Stimulated activated naive CD8-positive, alpha-beta T cell treated with anti-CD3 and anti-CD28 coated beads, Interleukin-15, amount 100 ng/mL, for 72 hours (primary cell): ENCODE measurements at places on chromosomes 3 and 15.

DNA sequence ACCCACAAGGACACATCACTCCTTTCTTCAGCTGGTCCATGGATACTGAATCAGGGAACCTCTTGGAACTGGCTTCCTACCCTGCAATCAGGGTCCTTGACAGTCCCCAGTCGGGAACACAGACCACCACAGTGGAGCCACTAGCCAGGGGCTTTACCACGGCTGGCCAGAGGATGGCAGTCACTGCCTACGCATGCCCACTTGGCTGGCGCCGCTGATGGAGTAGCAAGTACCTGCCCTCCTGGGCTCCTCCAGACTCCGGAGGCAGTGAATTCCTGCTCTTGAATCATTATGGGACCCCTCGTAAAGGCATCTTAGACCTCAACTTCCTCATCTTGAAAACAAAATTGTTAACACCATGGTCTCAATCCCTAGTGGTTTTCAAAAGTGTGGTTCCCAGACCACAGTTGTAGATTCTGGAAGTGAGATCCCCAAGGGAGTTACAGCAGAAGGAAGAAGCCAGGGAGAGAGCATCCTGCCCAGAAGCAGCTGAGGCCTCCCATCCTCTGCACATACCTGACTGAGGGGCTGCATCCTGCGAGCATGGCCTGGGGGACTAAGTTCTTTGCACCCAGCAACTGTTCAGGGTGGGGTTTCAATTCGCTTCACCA is 9.1 kb upstream of the SKIC8 start:
- DNase-seq, result peak; percentile 68

DNA sequence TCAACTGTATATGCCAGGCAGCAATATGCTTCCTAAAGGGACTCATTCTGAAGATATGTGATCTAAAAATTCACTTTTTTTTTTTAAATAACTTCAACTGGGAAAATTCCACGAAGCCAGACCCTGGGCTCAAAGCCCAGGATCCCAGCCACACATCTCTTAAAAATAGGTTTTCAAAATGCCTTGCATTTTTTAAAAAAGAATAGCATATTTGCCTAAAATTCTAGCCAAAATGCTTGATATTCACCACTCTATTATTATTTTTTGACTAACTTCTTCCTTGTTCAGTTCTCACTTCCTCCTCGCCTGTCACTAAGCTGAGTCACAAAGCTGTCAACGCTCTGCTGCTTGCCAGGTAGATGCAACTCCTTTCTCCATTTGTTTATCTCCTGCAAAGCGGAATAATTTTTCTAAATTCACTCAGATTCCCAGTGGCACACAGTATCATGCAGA is 28.0 kb upstream of the VGLL4 start:
- no peak for DNase-seq

- no peak for DNase-seq
Observed at GRCh38 chr15:57165992-57166391, 210.3 kb upstream of the CGNL1 start.

- DNase-seq, result no peak
Observed at GRCh38 chr3:169861871-169862270, 7.9 kb downstream of the LRRC31 start.

- no peak for DNase-seq
Observed at GRCh38 chr15:41832875-41833274, 5.0 kb downstream of the JMJD7 start.

GRCh38 chr3:12959410-12959809 is 113.8 kb downstream of the IQSEC1 start:
- DNase-seq, result no peak

- DNase-seq, result no peak
Observed at GRCh38 chr3:9770276-9770812, 597 bp upstream of the CAMK1 start.
